ENCODE measurements at places on chromosomes 12 and 14.

DNA sequence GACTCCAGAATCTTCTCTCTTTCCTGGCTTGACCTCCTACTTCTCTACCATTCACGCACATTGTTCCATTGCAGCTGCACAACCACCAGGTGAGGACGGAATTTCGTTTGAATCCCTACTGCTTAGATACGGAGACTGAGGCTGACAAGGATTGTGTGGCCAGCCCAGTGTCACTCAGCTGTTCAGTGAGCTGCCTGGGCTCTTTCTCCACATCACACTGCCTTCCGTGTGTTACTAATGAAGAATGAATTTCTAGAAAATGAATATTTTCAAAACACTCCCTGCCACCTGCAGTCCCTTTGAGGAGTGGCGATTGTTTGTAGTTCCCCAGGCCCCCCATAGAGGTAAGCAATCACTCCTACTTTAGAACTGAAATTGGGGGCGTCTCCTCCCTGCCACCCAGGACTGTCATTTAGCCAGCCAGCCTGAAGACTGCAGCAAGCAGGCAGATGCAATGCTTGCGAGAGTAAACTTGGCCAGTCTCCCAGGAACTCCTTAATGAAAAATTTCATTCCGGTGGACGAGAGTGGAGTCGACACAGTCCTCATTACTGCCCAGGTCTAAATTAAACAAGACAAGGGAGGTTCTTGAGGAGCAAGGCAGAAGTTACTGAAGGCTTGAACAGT is 239.7 kb downstream of the SLC41A2 start:
- no peak for DNase-seq

DNA sequence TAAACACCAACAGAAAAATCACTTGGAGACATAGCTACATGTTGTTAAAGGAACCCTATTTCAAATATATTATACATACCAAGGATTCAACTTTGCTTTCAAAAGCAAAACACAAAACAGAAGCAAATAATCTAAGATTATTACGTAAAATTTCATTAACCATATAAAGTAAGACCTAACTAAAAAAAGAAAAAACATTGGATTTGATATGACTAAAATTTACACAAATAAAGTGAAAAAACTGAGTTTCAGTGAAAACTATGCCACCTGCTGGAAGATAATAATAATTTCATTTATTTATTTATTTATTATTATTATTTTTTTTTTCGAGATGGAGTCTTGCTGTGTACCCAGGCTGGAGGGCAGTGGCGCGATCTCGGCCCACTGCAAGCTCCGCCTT is 45.2 kb downstream of the WDHD1 start:
- DNase-seq = peak; percentile 5

GRCh38 chr14:23530375-23531055 is 21.1 kb downstream of the ZFHX2 start:
- no peak for DNase-seq

DNA sequence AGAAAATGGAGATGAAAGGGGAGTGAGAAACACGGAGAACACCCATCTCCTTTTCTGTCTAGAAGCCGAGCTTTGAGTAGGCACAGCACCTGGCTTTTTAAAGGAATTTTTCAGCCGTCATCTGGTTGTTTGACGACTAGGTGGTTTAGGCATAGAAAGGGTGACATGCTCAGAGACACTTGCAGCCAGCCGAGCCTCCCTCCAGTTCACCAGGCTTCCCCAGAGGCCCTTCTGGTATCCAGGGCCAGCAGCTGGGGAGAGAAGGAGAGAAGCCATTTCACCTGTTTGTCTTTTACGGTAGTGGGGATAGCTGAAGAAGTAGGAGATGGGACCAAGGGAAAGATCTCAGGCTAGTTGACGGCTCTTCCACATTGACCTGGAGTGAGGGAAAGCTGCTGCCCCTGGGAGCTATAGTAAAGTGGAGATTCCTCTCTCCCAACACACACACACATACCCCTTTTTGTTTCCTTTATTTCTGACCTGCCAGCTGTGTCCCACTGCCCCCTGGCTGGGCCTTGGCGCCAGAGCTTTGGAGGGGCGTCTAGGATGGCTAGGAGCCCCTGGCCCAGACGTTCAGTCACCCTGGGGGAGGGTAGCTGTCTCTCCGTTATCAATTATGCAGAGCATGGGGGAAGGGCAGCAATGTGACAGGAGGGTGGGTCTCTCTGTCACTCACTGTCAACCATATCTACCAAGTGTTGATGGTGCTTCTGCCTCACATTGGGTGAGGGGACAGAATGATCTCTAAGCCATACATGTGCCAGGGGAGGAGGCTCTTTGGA is 5.5 kb downstream of the MAP3K12 start:
- no peak for DNase-seq

- DNase-seq = no peak
Measured at GRCh38 chr12:38386205-38386985, 69.8 kb downstream of the ALG10B start.

GRCh38 chr14:72495668-72496067 is 398.2 kb downstream of the DPF3 start:
- no peak for DNase-seq

DNA sequence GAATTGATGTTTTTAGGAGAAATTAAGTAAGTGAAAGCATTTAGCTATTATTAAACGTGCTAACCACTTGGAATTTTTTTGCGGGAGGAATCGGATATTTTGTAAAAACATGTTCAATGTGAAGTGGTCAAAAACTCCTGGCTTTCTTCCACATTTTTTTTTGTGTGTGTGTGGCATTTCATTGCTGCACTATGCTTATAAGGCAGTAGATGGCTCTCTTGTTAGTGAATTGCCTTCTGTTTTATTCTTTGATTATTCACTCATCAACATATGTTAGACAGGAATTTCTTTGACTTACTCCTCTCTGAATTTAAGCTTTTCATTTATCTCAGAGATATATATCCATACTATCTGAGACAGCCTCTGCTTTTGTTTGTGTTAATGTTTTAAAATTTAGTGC is 71.3 kb downstream of the DERA start:
- DNase-seq = no peak

- no peak for DNase-seq
Measured at GRCh38 chr14:103568952-103569351, 6.2 kb downstream of the COA8 start.

DNA sequence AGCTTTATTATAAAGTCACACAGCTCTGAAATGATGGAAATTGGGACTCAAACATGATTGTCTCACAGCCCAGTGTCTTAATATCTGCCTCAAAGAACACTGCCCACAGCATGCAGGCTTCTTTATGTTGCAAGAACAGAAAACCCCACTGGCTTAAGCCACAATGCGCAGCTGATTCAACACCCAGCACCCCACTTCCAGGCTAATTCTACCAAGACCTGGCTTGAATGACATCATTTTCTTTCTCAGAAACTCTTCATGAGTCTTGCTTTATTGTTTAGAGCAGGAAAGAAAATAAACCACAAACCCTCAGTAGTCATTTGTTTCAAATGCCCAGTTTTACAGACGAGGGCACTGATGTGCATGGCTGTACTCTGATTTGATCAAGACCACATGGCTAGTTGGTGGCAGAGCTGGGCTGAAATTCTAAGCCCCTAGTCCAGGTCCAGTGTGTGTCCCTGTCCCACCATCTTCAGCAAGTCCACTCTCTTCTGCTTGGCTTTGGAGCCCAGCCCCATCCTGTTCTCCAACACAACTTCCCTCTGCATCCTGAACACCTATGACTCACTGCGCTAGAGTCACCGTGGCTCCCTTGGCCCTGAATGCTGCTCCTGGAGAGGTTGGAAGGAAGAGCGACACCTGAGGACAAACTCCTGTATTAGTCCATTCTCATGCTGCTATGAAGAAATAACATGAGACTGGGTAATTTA is 50.3 kb upstream of the SRSF5 start:
- DNase-seq = peak; percentile 61

DNA sequence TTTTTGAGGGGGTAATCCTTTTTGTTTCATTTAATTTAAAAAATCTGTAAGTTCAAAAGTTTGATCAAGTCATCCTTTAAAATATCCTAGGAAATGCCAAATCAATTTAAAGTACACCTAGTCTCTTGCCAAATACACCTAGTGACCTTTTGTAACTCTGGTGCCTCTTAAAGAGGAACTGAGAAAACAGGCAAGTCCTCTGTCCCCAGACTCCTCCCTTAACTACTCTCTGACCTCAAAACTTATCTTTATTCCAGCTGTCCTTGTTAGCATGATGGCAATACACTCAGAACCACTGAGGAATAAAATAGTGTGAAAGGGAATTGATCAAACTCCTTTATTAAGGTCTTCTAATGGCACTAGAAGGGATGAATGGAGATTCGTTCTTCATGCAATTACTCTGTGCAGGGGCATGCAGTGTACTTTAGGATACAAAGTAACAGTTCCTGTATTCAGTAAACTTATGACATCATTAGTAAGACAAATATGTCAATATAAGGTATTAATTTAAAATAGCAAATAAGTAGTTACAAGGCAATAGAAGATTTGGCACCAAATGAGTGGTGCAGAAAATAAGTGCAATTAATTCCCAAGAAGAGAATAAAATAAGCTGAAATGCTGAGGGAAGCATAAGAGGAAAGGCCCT is 3.3 kb downstream of the FAR2 start:
- DNase-seq = no peak

DNA sequence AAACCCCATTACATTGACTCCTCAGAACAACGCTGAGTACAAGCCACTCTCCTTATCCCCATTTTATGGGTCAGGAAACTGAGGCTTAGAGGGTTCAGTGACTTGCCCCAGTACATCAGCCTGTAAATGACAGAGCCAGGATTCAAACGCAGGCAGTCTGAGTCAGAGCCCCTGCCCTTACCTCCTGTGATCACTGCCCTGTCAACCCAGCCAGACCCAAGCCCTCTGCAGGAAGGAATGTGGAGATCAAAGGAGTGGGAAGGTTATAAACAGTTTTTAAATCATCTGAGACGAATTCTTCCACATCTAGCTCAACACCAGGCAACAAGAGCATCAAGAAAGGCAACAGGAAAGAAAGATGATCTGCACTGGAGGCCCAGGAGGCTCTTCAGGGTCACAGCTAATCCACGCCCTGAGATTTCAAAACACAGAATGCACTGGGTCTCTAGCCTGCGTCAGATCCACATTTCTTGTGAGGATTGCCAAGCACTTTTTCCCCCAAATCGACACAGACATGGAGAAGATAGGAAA is 38.5 kb downstream of the SPTB start:
- DNase-seq = no peak

- DNase-seq = no peak
Measured at GRCh38 chr12:117377758-117378157, 16.3 kb upstream of the NOS1 start.

GRCh38 chr12:106387848-106388377 is 30.4 kb downstream of the POLR3B start:
- no peak for DNase-seq

GRCh38 chr12:10952645-10953044 is 13.6 kb upstream of the TAS2R14 start:
- no peak for DNase-seq

GRCh38 chr14:86915406-86915805 is 1077.6 kb downstream of the GALC start:
- DNase-seq = no peak

DNA sequence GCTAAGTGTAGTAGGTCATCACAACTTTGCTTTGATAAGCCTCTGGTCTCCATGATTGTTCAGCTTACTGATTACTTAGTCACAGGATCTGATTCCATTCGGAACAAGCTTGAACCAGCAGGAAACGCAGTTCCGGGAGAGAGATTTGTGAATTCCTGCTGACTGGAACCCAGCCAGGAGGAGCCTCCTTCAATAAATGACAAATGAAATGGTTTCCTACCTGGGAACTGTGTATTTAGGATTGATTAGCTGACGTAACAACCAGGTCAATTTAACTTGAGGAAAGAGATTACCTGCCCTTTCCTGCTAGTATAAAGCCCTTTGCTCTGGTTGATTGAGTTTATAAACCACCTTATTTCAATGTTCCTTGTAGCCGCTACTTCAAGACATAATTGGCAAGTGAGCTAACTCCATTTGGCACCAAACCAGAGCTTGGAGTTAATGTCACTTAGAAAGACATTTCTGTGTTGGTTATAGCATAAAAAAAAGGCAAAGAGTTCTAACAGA is 35.1 kb upstream of the KCNH3 start:
- no peak for DNase-seq

- peak; percentile 43 for DNase-seq
Measured at GRCh38 chr12:68609998-68610369, 715 bp upstream of the RAP1B start.

GRCh38 chr12:48717252-48717695 is 767 bp upstream of the CCNT1 start:
- no peak for DNase-seq

- peak; percentile 1 for DNase-seq
Measured at GRCh38 chr12:112537710-112538396, 119.1 kb downstream of the PTPN11 start.

DNA sequence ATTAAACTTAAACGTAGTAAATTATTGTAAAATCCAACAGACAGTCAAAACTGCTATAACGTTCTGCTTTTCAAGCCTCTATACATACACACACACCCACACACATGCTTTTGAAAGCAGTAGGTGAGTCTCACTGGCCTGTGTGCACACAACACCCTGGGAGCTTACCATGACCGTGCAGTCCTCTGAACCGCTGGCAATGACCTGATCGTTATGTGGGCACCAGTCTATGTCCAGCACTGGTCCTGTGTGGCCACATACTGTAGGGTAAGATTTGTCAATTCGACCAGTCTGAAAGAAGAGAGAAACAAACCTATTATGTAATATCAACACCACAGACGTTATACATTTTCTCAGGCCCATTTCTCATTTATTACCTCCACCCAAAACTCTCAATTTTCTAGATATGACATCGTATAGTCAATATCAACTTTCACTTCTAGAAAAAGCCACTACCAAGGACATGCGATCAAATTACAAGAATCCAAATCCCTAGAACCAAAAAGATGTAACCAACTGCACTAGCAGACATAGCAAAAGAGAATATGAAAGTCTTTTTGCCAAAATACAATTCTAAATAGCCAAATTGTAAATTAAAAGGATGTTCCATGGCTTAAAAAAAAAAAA is 44.5 kb upstream of the SELPLG start:
- DNase-seq = no peak

DNA sequence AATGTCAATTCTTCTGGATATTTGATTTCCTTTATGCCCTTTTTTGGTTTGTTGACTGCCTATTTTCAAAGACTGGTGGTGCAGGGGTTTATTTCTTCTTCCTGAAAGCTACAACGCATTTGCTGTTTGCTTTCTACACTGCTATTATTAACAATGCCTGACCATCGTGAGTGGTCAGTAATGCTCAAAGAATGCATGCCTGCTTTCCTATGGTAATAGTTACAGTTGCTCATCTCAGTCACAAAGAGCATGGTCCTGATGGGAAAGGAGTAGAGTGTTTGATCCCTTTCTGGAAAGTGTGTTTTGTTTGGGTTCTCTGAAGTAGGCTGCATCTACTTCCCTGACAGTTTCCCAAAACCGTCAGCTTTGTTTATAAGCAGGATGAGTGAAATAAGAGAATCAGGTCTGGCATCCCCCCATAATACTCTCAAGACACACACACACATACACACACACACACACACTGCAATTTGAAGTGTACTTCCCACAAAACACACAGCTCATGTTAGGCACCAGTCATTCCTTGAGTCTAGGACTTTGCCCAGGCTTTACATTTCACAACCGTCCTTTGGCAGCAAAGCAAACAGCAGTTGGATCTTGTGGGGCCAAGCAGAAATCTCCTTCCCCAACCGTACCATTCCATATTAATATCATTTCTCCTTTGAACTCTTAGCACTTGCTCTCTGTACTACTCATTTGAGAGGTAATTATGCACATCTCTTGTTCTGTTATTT is 56.6 kb downstream of the SUDS3 start:
- DNase-seq = no peak

All from CD4-positive, alpha-beta T cell treated with Interleukin-10 for 1 hour (primary cell).